ENCODE measurements at places on chromosomes 1 and 21.
A peak's percentile ranks its signal among the peaks of the same experiment; 100 is the strongest.

GRCh38 chr1:91684481-91685196 is 184.0 kb downstream of the CDC7 start:
- DNase-seq, result no peak

DNA sequence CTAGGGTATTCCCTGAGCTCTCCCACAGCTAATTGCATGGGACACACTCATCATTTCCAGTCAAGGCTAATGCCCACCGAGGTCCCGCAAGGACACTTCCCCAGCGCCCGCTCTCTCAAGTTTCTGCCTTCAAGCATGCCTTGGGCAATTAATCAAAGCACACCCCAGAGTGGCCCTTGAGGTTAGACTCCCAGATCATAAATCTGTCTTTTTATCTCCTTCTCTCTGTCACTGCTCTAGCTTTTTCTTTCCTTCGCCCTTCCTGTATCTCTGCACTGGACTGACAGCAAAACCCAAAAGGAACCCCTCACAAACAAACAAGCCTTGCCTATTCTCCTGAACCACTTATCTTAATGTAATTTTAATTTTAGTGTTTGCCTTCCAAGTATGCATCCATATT is 7.9 kb upstream of the EXOSC10 start:
- DNase-seq, result no peak

- DNase-seq, result peak; percentile 80
Measured at GRCh38 chr1:20426923-20427322, 59.1 kb downstream of the CAMK2N1 start.

- no peak for DNase-seq
Measured at GRCh38 chr1:224809613-224810012, 119.9 kb upstream of the DNAH14 start.

GRCh38 chr21:14318578-14318977 is 64.4 kb downstream of the HSPA13 start:
- no peak for DNase-seq

DNA sequence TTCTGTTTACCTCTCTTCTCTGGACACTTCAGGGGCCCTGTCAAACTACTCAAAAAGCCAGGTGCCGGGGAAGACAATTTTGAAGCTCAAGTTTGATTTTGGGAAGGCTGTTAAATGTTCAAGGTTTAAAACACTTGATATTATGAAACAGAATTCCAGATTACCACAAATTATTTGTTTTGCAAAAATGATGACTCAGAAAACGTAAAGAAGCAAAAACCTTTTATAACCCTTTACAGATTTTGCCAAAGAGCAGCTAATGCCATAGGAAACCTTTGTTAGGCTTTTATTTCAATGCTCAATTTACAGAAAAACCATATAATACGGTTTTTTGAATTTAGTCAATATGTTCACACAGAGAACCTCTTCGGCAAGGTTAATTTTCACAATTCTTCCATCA is 593.4 kb upstream of the ZP4 start:
- no peak for DNase-seq

- DNase-seq, result no peak
Measured at GRCh38 chr21:16418226-16418625, 688.4 kb downstream of the USP25 start.

- DNase-seq, result peak; percentile 85
Measured at GRCh38 chr21:28455253-28455600, 537.5 kb downstream of the LTN1 start.

- no peak for DNase-seq
Measured at GRCh38 chr1:184974056-184974836, at the start of gene NIBAN1. Gene NIBAN1, minus strand, starts transcription at chr1:184974508. Its CDS starts 152 bp downstream, at chr1:184974356.

DNA sequence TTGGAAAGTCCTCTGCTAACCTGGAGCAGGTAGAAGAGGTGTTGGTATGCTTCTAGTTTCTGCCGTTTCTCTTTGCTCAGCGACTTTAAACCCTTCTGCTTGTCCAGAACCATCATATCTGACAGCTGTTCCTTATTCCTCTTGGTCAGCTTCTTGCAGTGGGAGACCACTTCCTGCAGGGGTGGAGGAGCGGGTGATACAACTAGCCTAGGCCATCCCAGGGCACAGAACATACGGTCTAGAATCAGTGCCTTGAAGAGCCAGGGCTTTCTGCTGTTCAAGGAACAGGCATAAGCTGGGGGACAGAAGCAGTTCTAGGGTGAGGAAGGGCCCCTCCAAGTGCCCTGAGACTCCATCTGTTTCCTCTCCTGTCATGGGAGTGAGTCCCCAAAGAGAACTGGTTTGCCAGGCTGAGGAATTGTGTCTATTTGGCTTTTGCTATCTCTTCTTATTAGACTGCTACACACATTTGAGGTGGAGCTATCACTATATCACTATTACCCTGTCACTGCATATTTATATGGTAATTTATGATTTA is 32.5 kb downstream of the IQGAP3 start:
- DNase-seq, result no peak

DNA sequence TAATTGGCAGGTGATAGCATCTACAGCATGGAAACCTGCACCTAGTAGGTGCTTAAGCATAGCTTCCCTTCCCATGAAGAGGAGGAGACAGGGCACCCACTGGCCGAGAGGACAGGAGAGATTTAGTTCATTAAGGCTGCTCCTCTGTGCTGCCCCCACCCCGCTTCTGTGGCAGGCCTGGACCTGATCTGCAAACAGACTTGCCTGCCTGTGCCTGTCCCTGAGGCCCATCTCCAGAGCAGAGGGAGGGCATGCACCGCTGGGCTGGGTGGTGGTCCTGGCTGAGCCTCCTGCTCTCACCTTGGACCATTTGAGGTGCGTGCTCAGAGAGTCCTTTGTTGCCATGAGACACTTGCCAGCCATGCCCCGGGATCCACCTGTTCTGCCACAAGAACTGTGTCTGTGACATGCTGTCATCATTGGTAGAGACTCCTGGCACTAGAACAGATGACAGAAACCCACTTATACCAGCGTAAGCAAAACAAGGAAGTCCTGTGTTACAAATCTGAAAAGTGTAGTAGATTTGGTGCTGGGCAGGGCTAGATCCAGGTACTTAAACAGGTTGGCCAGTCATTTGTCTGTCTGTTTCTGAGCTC is 55.6 kb downstream of the PTPRF start:
- DNase-seq, result no peak

GRCh38 chr1:26627954-26628353 is 67.9 kb upstream of the ARID1A start:
- no peak for DNase-seq

DNA sequence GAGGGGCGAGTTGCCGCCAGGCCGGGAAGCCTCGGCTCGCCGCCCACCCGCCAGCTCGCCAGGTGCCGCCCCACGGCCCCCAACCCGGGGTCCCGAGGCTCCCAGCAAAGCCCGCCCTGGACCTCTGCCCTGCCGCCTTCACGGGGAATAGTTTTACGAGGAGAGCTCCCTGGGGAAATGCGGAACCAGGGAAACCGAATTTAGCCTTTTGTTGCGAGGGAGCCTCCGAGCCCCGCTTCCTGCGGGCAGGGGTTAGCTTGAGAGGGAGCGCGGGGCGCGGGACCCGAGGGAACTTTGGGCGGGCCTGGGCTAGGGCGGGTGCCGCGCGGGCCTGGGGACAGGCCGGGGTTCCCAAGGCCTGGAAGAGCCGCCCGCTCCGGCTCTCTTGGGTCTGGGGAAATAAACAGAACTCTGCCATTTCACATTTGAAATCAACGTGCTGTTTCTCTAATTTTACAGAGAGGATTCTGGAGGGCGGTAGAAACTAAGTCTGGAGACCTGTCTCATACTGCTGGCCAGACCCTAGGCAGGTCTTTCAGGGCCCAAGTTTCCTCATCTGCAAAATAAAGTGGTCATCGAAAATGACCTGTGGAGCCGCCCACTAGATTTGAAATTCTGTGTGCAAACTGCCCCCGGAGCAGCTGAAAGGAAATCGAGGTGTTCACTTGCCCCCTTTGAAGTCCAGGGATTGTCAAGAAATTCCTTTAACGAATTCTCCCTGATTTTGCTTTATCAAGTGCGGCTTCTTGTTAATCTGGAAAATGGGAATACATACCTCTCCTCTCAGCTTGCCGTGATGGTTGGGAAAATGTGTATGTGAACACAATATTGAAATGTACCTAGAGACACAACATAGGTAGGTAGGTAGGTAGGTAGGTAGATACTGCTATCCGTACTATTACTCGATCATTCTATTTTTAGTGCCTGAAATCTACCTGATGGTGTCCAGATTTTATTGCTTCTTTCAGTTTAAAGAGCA is 749 bp upstream of the GLUL start:
- no peak for DNase-seq

DNA sequence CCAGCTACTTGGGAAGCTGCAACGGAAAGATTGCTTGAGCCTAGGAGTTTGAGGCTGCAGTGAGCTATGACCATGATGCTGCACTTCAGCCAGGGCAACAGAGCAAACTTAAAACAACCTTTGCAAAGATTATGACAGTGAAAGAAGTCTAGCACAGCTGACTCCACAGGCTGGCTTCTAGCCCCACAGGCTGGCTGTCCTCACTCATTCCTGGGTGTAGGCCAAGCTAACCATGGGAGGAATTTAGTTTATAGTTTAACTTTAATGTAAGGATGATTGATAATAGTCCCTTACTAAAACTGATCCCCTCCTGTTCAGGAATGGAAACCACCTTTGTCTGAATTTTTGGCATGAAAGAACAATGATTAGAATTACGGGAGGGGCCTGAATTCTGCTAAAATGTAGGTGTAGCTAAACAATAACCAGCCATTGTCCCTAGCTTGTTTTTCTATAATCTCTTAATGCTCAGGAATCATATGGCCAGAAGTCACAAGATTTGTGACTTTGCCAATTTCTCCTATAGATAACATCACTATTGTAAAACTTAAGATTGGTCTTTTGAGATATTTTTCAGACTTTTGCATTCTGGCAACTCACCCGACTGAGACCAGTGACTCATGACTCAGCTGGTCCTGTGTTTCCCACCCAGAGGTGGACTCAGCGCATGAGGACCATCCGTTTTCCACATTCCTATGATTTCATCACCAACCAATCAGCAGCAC is 28.1 kb upstream of the SGIP1 start:
- DNase-seq, result no peak

DNA sequence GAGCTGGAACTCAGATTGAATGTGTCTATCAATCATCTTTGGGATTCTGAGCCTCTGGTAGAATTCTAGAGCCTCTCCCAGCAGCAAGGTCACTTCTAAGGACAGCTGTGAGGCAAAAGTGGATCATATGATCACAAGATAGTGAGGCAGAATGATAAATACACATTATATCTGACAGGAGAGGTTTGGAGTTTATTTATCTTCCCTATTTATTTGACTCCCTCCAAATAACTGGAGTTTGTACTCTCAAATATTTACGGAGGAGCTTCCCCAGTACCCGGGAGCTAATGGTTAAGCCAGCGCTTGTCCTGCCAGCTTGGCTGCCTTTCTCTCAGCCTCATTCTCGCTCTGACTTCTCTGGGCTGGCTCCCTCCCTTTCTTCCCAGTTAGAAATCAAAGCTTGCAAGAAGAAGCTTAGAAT is 2.3 kb downstream of the HMGCS2 start:
- no peak for DNase-seq

- DNase-seq, result no peak
Measured at GRCh38 chr21:20108976-20109540, 889.2 kb upstream of the NCAM2 start.

GRCh38 chr1:17995480-17995879 is 112.1 kb upstream of the IGSF21 start:
- DNase-seq, result no peak

GRCh38 chr1:12649971-12650421 is 6.1 kb downstream of the AADACL4 start:
- peak; percentile 39 for DNase-seq

DNA sequence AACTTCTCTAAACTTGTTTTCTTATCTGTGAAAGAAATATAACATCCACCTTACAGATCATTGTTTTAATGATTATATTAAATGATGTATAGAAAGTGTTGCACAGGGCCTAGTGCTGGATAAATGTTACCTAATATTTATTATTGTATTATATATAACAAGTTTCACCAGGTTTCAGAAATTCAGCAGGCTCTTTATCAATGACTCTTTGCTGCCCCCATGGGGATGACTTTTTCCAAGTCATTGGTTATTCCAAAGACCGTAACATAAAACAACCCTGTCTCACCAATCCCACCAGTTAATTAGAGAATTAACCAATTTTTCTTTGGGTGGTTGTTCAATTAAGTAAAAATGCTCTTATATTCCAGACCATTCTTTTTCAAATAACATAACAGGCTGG is 7.3 kb upstream of the DEDD start:
- no peak for DNase-seq

DNA sequence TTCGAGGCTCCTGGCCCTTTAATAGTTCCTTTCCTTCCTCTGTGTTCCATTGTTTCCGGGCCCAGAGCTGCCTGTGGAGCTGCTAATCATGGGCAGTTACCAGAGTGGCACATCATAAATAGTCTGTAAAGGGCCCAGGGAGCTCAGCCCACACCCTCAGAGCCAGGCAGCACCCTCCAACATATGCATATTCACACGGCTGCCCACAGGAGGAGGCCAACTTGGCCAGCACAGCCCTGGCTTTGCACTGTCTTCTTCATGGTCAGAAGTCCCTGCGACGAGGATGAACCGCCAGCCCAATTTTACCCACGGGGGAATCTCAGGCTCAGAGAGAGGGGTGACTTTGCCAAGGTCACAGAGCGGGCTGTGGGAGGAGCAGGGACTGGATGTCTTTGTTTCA is 172.5 kb downstream of the TRABD2B start:
- DNase-seq, result no peak

GRCh38 chr1:47471163-47471562 is 33.3 kb downstream of the FOXD2 start:
- DNase-seq, result peak; percentile 29

GRCh38 chr1:145716641-145717345 is 2.5 kb upstream of the CD160 start:
- DNase-seq, result no peak

GRCh38 chr21:37915497-37915911 is 753 bp downstream of the KCNJ6 start:
- no peak for DNase-seq

- DNase-seq, result no peak
Measured at GRCh38 chr1:25613091-25613490, 3.5 kb upstream of the MAN1C1 start.

DNA sequence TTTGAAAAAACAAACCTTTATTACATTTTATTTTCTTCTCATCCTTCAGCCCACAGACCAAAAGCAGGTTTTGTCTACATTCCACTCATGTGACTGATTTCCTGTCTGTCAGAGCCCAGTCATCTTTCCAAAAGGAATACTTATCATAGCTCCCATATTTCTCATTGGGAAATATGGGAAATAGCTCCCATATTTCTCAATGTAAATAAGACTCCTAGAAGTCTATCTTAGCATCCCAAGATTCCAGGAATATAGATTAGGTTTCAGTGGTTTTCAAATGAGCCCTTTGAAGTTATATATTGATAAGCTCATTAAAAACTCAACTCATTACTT is 19.1 kb upstream of the NRDC start:
- peak; percentile 89 for DNase-seq

DNA sequence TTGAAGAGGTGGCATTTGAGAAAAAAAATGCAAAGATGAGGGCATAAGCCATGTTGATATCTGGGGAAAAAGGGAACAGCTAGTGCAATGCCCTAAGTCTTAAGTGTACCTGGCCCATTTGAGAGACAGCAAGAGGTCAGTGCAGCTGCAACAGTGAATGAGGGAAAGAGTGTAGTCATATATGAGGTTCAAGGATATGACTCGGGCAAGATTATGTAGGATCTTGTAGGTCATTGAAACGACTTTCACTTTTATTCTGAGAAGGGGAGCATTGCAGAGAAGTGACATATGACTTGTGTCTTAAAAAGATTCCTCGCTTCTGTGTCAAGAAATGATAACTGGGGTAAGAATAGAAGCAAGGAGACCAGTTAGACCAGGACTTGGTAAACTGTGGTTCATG is 31.0 kb downstream of the NTMT2 start:
- no peak for DNase-seq

GRCh38 chr1:30406996-30407864 is 316.2 kb downstream of the MATN1 start:
- no peak for DNase-seq

Data from GM04503 (cell line).